CD4-positive, alpha-beta T cell treated with Interferon gamma for 1 hour (primary cell): ENCODE measurements at places on chromosomes 4 and X.

- no peak for DNase-seq
These were observed 1485.3 kb upstream of the TENM3 start for GRCh38 chr4:180757927-180758326.

- DNase-seq = no peak
These were observed 23.0 kb upstream of the FGF5 start for GRCh38 chr4:80243274-80244018.

GRCh38 chr4:178970433-178971140, 1528.3 kb upstream of the AGA start:
- DNase-seq = no peak

DNA sequence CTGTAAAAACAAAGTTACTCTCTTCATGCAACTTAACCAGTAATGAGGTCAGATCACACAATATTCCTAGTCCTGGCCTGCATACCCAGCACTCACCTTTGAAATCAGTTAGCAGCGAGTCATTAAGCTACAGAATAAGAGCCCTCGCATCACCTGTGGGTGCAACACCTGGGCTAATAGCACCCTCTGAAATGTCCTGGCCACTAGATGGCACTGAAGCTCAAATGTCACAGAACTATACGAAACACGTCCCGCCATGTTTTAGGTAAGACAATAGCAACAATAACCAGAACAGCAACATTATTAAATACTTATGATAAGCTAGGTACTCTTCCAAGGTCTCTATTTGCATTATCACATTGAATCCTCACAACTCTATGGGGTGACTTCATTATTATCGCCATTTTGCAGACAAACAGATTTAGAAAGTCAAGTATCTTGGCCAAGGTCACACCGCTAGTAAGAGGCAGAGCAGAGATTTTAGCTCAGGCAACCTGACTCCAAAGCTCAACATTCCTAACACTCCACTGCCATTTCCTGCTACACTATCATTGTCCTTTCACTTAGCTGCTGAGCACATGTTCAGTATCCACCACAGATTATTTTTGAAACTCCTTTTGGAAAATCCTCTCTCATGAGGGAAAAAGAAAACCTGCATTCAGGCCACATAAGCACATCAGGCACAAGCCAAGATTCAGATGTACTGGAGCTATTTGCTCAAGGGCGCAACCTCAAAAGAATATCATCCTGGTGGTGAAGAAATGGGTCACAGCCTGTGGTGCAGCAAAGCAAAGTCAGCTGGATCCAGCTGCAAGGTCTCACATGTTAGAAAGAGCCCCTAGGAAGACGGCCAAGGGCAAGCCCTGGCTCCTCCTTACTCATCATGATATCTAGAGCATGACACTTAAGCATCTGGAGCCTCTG, 59.5 kb upstream of the KDR start:
- DNase-seq = no peak

DNA sequence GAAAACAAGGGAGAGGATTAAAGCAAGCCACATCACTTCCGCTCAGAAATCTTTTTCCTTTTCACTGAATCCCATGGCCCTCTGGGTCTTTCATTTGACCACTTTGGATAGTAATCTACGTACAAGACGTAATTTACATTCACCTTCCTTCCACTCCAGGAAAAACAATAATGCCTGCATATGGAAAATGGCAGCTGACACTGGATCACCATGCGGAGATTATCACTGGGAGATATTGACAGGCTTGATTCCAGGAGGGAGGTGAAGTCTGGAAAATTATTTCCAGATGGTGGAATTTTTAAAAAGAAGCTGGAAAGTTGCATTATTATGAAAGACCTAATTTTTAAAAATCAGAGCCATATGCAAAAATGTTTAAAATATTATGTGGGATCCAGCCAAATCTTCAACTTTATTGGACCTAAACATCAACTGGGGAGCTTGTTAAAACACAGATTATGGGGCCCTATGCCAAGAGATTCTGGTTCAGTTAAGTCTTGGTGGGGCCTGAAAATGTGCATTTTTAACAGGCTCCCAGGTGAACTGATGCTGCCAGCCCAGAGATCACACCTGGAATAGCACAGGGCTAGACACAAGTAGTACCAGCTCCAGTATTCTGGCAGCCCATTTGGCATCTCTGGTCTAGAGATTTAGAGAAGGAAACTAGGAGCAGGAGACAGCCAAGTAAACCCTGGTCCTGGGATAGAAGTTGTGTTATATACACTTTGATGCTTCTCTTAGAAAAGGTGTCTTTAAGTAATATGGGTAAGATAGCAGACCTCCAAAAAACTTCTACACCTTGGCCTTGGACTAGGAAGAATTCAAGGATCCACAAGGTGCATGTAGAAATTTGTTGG, 290.3 kb upstream of the LDB2 start:
- no peak for DNase-seq

DNA sequence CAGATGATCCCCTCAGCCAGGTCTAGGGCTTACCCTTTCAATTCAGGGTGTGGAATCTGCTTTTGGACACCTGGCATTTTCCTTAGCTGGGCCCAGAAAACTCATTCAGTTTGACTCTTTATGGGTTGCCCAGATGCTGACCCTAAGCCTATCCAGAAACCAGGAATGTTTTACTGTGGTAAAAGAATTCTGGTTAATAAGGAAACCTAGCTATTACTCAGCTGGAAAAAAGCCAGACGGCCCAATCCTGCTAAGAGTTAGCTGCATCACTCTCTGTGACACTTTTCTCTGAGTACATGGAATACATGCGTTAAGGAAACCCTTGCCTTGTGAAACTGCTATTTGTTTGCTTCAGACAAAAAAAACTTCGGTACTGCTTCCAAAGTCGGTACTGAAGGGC, 28.0 kb downstream of the ING2 start:
- DNase-seq = no peak

GRCh38 chr4:37475776-37476175, 210.4 kb downstream of the RELL1 start:
- no peak for DNase-seq

- DNase-seq = no peak
These were observed 2.8 kb upstream of the SEL1L3 start for GRCh38 chr4:25865586-25865985.

GRCh38 chr4:2572076-2572475, 35.6 kb downstream of the FAM193A start:
- no peak for DNase-seq

DNA sequence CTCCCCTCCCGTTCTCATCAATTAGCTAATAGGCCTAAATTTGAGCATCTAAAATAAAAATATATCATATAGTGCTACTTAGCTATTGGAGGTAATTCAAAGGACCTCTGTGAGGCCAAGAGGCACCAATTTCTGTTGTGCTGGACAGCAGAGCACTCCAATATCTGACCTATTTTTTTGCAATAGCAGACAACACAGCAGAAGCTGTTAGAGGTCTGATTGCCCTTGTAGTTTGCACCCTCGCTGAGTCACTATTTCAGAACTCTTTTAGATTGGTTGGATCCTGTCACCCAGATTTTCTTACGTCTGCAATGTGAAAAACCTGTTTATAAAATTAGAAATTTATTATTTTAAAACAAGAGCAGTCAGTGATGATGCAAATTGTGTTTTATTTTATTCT, 184.1 kb downstream of the CEP135 start:
- no peak for DNase-seq

- DNase-seq = no peak
These were observed 4.9 kb downstream of the BCAP31 start for GRCh38 chrX:153719238-153719637.
